ENCODE measurements at places on chromosomes 7 and 10.

- DNase-seq: no peak
These were observed 56.5 kb upstream of the WIPF3 start for GRCh38 chr7:29749701-29750321.

DNA sequence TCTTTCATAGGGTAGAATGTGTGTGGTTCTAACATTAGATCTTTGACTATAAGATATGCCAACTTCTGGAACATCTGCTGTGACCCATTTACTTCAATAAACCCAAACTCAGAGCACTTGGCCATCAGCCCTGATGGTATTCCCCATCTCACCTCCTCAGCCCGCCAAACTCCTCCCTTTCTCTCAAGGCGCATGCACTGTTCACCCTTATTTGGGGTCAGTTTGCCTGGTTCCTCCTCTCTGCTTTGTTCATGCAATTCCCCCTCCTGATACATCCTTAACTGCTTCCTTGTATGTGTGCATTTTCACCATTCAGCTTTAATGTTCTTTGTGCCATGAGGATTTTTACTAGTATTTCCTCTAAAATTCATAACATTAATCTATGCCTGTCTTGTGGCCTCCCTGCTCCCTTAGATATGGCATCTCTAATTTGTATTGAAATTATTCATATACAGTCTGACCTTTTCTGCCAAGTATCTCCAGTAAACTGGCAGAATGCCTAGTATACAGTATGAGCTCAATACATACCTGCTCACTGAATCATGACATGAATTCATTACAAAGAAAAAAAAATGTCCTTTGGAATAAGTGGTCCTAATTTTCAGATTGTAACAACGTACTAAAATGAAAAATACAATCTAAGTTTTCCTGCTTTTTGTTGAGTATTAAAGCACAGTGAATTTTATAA, 336.8 kb upstream of the IGFBP3 start:
- DNase-seq: no peak

DNA sequence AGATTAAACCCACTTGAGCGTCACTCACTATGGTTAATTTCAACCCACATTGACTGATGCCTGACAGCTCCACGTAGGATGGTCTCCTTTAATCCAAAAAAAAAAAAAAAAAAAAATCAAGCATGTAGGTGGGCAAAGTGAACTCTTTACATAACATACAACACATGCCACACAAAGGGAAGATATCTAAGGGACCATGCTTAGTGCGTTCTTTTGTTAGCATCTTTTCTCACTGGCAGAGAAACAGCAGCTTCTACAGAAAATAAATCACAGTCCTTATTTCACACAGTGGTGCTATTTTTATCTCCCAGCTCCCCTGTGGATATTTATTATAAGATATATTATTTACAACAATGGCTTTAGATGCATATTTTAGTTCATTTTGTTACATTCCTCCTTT, 652.0 kb upstream of the CELF2 start:
- DNase-seq: no peak

DNA sequence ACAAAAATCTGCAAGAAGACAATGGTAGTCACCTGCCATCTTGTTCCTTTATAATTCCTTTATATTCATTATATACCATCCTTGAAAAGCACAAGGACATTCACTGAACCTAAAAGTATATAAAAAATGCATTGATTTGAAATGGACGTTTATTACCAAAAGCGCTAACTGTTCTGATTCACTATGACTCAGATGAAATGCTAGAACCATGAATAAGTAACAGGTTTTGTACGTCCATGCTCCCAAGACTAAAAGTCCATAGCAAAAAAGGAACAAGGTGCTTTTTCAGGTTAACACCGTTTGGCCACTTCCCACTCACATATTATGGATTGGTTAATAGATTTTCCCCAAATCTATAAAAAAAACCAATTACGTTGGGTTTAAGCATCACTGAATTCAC, 109.4 kb downstream of the PPP1R17 start:
- no peak for DNase-seq

GRCh38 chr10:92742331-92743228, 52.8 kb downstream of the HHEX start:
- DNase-seq: no peak

DNA sequence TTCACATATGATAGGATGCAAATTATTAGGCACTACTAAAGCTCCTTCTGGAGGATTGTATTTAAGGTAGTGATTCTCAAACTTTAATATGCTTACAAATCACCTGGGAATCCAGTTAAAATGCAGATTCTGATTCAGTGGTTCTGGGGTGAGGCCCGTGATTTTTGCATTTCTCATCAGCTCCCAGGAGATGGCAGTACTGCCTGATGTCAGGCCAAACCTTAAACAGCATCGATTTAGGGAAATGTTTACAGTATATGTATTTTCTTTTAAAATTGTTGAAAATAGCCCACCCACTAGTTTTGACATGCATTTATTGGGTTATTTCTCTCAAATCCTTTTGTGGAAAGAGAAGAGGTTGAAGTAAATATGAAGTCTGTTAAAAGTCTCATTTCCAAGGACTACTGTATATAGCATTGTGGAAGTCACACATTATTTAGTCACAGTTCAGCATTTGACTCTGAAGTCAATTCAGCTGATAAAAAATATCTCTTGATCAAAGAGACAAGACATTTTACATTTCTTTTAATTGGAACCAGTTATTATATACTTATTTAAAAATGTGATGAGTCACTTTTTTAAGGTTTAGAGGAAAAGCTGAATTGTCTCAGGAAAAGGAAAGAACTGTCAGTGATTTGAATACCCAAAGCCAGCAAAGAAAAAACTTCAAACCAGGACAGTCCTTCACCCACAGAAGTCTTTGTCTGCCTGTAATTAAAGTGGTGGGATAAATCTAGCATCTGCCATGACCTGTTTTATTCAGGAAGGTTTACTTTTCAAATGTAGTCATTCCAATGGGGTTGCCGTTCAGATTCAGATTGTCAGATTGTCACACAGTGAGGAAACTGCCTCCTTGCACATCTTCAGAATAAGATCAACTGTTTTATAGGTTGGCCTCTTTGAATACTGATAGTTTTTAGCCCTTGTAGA, 21.1 kb upstream of the HBP1 start:
- peak; percentile 47 for DNase-seq

GRCh38 chr7:112421666-112422486, 28.4 kb upstream of the IFRD1 start:
- peak; percentile 4 for DNase-seq

- DNase-seq: no peak
These were observed 247.6 kb downstream of the CCDC7 start for GRCh38 chr10:32693441-32693979.

DNA sequence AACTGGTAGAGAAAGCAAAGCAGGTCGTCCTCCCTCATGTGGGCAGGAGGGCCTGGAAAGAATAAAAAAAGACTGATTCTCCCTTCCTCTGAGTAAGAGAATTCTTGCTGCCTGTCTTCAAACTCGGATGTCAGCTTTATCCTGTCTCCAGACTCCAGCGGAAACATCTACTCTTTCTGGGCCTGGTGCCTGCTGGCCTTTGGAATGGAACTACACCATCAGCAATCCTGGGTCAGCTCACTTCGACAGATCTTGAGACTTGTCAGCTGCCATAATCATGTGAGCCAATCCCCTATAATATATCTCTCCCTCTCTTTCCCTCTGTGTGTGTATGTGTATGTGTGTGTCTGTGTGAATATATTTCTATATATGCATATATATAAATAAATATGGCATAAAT, 411.0 kb upstream of the DPP6 start:
- no peak for DNase-seq

- no peak for DNase-seq
These were observed 83.8 kb downstream of the LSM5 start for GRCh38 chr7:32406386-32406785.

DNA sequence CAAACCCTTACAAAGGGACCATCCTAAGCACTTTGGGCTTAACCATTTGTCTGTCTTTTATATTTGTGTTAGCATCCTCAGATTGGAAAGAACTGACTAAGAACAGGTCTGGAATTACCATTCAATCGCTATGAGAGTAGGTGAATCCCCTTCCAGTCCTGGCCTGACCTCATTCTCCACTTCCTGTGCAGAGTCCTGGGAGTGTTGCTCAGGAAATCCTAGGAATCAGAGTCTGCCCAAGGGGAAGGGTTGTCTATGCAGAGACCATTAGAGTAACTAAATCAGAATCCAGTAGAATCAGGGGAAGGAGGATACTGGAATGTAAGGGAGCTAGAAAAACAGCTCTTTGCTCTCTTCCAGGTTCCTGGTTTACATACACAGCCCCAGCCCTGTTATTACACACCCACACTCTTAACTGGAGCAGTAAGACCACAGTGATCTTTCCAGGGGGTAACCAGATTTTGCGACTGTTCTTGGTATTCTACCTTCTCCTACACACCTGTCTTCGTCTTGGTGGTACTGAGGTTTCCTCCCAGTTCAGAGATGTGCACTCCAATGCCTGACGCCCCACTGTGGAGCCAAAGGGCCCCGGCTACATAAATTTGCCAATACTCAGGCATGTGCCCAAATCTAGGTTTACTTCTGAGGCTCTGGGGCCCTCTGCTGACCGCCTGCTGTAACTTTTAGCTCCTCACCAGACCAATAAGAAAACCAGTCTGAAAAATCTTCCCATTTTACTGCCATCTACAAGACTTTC, 103.7 kb downstream of the RNF216 start:
- DNase-seq: no peak

- no peak for DNase-seq
These were observed 163.3 kb downstream of the THSD7A start for GRCh38 chr7:11668727-11669126.
